Right renal pelvis (tissue), 4 donors: ENCODE measurements at places on chromosomes 6 and 20. TPM values are rescaled to one million over a fixed set of nuclear protein-coding genes. Genes with fewer than 3 reads are reported as not detected.

- DNase-seq: no peak
Observed at GRCh38 chr6:132234356-132234755, 166.9 kb downstream of the MOXD1 start.

The MCM8 gene
- 14.6 TPM for polyA plus RNA-seq

The ZBP1 gene
- not detected for polyA plus RNA-seq

DNA sequence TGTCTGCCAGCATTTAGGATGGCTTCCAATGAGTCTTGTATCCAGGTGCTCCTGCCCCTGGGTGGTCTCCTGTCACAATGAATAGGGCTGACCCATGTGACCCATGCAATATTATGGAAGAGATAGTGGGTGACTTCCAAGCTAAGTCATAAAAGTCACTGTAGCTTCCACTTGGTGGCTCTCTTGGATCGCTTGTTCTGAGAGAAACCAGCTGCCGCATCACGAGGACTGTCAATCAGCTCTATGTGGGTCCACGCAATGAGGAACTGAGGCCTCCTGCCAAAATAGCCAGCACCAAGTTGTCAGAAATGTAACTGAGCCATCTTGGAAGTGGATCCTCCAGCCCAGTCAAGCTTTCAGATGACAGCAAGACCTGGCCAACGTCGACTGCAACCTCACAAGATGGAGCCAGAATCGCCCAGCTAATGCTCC lies 14.9 kb upstream of the MATN4 start:
- DNase-seq: no peak

The MYLK4 gene
- 1.0 TPM for polyA plus RNA-seq

DNA sequence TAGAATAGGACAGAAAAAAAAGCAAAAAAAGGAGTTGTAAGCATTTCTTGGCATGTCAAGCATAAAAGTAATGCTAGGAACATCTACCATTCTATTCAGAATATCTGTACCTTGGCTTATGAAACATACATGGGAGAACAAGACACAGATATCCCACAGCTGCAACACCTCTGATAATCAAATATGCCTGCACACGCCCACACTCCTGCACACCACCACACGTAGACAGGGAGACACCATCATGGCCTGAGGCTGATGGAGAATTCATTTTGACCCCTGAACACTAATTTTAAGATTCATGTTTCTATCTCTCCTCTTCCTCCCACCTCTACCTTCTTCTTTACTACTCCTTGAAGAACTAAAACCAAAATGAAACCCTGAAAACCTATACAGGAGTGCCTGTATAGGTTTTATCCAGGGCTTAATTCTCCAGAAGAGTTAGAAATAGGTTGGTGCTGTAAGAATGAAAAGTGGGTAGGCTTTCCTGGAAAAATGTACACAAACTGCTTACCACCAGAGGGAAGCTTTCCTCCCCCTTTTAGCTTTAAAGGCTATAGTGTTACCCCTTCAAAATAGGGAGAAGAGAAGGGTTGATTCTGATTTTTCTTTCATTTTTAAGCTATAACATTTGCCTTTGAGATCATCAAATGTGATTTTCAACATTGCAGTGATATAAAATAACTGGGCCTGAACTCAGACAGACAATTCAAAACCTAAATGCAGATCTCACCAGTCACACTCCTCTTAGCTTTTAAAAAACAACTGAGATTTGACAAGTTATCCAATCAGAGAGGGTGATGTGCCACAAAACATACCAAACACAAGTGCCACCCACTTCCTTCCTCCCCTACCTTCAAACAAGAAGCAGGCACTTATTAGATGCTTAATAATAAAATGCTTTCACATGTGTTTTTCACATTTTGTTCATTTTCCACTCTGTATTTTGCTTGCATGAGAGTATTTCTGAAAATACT lies 57.9 kb downstream of the ELOVL5 start:
- DNase-seq: no peak

- DNase-seq: no peak
Observed at GRCh38 chr6:74250161-74250818, 554.3 kb downstream of the CD109 start.

DNA sequence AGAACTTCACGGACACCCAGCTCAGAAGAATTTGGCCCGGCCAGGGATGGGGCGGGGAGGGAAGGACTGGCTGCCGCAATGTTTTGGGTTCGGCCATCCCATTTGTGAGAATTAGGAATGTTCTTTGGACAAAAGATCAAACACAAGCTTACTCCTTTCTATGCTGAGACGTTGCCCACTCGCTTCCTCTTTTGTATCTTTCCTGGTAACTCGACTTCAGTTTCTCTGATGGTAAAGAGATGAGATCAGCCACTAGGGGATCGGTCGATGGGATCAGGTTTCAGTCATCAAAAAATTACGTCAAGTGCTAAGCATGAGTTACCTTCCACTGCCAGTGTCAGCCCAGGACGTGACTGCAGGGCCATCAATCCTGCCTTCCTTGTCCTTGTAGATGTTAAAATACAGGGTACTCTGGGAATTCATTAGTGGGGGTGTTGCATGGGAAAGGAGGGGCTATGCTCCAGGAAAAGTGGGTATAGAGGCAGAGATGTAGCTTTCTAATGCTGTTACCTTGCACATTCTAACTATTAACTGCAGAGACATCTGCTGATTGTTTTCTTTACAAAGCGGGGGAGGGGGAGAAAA lies 190.2 kb downstream of the TSHZ2 start:
- DNase-seq: peak; percentile 75

DNA sequence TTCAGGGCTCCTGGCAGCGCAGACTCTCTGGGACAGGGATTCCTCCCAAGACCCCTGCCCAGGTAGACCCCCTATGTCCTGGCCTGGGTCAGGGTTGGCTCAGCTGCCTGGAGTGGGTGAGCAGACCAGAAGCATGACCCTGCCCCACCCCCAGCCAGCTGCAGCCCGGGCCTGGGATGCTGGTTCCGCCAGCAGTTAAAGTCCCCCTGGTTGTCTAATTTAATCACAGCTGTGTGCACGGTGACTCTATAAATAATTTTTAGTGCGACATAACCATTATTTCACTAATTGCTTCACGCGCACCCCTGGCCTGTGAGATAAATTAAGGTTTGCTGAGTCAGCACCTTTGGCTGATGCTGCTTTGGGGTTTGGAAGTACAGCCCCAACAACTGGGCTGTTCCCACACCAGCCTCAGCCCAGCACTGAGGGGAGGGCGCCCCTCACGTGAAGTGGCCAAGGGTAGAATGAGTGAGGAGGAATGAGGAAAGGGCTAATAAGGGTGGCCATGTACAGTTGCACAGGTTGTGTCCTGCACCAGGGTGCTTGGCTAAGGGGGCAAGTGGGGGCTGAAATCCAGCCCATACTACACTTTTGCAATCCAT lies 26.1 kb upstream of the CDH22 start:
- DNase-seq: no peak

DNA sequence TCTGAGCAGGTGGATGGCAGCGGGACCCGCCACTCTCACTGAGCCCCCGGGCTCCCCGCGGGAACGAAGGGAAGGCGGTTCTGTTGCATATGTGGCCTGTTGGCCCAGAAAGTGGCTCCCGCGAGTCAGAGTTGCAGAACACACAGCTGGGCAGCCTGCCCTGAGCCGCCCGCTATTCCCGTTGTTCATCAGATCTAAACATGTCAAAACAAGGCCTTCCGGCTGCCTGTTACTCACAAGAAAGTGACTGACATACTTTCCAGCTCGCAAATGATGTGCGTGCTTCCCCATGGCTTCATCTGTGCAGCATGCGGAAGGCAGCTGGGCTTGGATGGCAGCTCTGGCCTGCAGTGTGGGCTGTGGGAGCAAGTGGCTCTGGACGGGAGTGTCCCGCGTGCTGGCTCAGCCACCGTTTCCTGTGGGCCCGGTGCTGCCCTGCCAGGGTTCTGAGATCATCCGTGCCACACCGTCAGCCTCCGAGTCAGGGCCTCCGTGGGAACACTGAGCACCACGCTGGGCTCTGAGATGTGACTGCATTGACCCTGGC lies 227.3 kb downstream of the ERMARD start:
- DNase-seq: no peak

DNA sequence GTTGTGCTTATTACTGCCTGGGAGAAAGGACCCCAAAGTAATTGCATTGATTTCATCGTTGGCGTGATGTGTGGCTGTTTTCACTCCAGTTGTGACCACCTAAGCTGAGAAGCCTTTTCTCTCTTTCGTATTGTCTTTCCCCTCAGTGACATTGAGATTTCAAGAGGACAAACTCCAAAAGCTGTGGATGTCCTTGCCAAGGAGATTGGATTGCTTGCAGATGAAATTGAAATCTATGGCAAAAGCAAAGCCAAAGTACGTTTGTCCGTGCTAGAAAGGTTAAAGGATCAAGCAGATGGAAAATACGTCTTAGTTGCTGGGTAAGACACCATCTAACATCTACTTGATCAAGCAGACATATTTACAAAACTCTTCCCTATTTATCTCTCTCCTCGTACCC lies 60.5 kb downstream of the MTHFD1L start:
- DNase-seq: no peak

The HLA-B gene
- polyA plus RNA-seq: 160 TPM

DNA sequence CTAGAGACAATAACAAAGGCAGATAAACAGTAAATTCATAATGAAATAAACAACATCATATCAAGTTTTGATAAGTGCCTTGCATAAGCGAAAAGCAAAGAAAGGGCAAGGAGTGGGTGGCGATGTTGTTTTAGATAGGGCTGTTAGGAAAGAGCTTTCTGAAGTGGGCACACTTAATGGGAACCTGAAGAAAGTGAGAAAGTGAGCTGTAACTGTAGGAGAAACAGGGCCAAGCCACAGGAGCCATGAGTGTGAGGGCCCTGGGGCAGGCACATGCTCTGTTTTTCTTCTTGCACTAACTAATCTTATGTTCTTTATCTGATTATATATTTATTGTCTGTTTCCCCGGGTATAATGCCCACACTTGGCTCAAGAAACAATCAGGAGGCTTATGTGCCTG lies 193.4 kb upstream of the SUPT3H start:
- DNase-seq: no peak

DNA sequence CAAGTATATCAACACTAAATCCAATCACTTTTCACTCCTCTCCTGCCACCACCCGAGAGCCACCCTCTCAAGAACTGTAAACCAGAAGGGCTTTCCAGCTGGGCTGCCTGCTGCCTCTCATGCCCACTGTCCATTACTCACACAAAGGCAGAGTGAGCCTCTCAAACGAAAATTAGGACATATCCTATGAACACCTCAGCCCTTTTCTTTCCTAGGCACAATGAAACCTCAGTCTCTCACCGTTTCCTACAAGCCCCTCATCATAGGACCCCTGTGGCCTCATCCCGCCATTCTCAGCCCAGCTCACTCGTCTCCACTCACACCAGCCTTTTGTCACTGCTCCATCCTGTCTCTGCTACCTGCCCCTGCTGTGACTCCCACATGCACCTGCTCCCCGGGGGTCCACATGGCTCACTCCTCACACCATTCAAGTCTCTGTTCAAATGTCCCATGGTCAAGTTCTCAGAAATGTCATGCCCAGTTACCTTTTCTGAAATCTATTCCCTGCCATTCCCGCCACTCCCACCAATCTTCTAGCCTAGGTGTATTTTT lies 7.4 kb downstream of the HLA-F start:
- no peak for DNase-seq

DNA sequence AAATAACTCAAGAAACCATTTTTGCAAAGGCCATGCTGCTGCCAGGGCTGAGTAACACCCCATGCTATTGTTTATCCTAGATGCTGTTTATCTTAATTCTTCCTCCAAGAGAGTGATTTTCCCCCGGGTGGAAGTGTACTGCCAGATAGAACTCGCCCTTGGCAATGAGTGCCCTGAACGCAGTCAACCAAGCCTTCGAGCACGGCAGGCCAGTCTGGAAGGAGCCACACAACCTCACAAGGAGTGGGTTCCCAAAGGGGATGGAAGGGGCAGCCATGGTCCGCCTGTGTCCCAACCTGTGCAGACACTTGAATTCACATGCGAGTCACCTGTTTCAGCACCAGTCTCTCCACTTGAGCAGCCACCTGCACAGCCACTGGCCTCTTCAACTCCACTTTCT lies 31.9 kb downstream of the PNPLA1 start:
- no peak for DNase-seq

The C20orf202 gene
- polyA plus RNA-seq: 0.42 TPM

The ITPR3 gene
- 9.0 TPM for polyA plus RNA-seq

DNA sequence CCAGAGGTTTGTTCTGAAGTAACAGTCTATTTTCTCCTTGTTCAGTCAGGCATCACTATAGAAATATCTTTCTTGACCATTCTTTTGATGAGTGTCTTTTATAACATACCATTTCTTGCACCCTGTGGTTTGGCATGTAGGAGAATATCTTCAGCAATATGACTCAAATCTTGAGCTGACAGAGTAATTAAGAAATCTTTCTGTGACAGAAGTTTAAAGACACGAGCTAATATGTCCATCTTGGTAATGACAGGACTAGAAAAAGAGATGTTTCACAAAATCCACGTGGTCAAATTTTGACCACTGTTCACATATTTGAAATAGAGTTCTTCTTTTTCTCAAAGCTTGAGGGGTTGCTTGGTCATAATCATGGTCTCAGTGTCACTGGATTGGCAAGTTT lies 149.9 kb downstream of the MYB start:
- DNase-seq: no peak

DNA sequence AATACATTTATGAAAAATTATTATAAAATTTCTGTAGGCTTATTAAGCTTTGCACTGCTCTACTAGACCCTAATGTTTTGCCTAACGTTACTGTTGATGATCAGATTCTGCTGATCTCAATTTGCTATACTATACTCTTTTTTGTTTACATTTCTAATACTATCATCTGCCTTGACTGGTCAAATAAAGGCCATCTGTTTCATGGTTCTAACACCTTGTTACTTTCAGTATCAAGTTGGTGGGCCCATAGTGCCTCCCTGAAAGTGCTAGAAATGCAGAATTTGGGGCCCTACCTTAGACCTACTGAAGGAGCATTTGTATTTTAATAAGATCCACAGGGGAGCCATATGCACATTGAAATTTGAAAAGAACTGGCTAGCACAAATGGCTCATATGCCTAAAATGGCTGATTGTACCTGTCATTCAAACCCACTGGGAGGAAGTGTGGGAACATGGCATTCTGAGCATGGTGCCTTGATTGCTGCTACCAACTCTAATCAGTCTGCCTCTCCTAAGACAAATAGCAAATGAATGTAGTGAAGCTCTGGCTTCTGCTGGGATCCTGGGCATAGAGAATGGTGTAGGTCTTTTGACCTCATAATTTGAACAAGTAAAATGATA lies 199.1 kb upstream of the BTBD3 start:
- DNase-seq: no peak

The RAET1L gene
- not detected for polyA plus RNA-seq

The SMPDL3A gene
- 13.0 TPM for polyA plus RNA-seq

The ENPP1 gene
- polyA plus RNA-seq: 21.9 TPM

The NKX2-4 gene
- not detected for polyA plus RNA-seq

GRCh38 chr6:154605178-154605881 lies 94.8 kb upstream of the CNKSR3 start:
- no peak for DNase-seq

The ULBP3 gene
- 7.8 TPM for polyA plus RNA-seq

The PLN gene
- 7.4 TPM for polyA plus RNA-seq

GRCh38 chr20:8790442-8791074 lies 278.3 kb upstream of the PLCB4 start:
- peak; percentile 16 for DNase-seq
